ENCODE measurements at places on chromosomes 1 and 21. TPM values are rescaled to one million over a fixed set of nuclear protein-coding genes. Genes with fewer than 3 reads are reported as not detected.

- DNase-seq = no peak
Observed at GRCh38 chr21:32240851-32241687, 37.8 kb downstream of the MIS18A start.

GRCh38 chr1:21537932-21538630, 28.9 kb downstream of the ALPL start:
- DNase-seq = no peak

DNA sequence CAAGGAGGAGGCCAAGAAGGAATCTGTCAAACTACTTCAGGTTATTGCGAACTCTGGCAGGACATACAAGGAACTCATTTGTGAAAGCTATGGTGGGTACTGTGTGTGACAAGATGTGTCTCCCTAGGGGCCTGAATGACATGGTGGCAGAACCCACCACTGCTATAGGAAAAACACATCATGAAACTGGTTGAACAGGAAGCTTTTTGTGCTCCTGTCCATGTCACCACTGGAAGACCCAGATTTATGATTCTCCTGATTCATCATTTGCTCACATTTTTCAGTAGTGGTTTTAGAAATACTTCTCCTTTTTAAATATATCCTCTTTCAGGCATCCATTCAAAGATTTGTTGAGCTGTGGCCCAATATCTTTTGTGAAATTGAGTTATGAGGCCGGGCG, 23.6 kb downstream of the ARMH1 start:
- DNase-seq = no peak

Gene CYP4A11
- not detected for total RNA-seq

DNA sequence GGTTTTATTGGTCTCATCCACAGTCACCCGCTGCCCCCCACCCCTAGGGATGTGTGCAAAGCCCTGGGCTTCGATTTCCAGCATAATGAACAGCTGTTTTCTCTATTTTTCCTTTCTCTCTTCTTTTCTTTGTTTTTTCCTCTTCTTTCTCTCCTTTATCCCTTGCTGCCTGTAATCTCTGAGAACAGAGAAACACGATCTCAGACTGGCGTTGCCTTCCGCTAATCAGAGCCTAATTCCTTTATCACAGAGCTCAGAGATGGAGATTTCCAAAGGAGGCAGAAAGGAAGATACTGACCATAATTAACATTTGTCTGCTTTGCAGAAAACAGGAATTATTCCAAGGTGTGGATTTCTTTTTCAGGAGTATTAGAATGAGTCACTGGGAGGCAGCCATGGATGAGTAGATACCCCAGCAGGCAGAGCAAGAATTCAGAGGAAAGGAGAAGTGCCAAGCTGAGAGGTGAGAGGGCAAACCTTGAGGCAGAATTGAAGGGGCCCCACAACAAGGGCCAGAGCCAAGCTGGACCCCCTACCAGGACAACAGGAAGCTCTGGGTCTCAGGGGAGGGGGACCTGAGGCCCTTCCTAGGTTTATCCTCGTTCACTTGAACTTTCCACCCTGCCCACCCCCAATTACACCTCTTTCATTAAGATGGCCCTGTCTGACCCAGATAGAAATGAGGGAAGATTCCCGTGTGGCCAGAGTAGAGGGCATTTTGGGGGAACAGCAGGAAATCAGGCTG, 33.3 kb downstream of the MATN1 start:
- DNase-seq = no peak

Gene BATF3
- 1.5 TPM for total RNA-seq

DNA sequence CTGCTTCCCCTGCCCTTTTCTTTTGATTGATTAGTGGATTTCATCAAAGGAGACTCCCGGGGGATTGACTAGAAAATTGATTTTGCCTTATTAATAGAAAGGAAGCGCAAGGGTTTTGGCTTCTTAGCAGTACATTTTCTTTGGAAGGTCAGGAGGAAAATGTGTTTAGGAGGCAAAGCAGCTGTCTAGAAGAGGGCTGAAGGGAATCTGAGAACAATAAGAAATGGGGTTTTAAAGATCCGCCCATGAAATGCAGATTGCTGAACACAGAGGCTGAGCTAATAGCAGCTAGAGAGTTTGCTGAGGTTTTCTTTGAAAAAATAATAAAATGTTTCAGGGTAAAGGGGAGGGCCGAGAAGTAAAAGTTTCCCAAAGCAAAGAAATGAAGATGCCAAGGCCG, 4.9 kb downstream of the SERTAD4 start:
- no peak for DNase-seq

GRCh38 chr1:196910215-196910614, 22.4 kb downstream of the CFHR4 start:
- DNase-seq = peak; percentile 13

GRCh38 chr21:21632926-21633325, 634.7 kb downstream of the NCAM2 start:
- DNase-seq = no peak

GRCh38 chr1:225355863-225356262, 72.0 kb downstream of the LBR start:
- no peak for DNase-seq

GRCh38 chr1:161267321-161267720, 8.8 kb downstream of the PCP4L1 start:
- no peak for DNase-seq

Gene OR2T35
- total RNA-seq = not detected

Gene RGS7
- total RNA-seq = 2.1 TPM

Gene REN
- 0.27 TPM for total RNA-seq

Gene RPE65
- not detected for total RNA-seq

Gene NBPF10
- total RNA-seq = 2.7 TPM

Gene VANGL2
- total RNA-seq = not detected

Gene HCRTR1
- total RNA-seq = not detected

GRCh38 chr21:46223217-46223616, 5.4 kb downstream of the LSS start:
- DNase-seq = no peak

- no peak for DNase-seq
Observed at GRCh38 chr1:50879137-50879536, 80.9 kb downstream of the FAF1 start.

Gene SCNM1
- 46.6 TPM for total RNA-seq

- no peak for DNase-seq
Observed at GRCh38 chr1:14704846-14705245, 106.4 kb downstream of the KAZN start.

Gene PHLDA3
- total RNA-seq = 114 TPM

Gene LCE1A
- total RNA-seq = not detected
